Stimulated activated CD8-positive, alpha-beta memory T cell treated with anti-CD3 and anti-CD28 coated beads, Interleukin-12 subunit alpha, Interleukin-12 subunit beta, amount 100 ng/mL, for 4 hours (primary cell): ENCODE measurements at places on chromosomes 6 and 20.

DNA sequence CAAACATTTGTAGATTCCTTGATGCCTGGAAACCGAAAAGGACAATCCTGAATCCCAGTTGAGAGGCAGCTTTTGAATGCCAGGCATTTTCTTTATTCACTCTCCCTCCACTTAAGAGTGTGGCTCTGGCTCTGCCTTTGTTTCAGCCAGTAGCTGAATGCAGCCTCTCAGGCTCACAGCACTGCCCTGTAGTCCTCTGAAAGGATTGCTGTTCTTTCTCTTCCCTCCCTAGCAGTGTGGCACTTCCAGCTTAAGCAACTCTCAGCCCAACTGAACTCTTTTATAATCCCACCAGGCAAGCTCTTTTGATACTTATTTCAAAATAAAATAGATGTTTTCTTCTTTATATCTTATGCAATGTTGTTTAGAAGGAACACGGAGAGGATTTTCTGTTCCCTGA lies 415.6 kb downstream of the GJA1 start:
- no peak for DNase-seq

DNA sequence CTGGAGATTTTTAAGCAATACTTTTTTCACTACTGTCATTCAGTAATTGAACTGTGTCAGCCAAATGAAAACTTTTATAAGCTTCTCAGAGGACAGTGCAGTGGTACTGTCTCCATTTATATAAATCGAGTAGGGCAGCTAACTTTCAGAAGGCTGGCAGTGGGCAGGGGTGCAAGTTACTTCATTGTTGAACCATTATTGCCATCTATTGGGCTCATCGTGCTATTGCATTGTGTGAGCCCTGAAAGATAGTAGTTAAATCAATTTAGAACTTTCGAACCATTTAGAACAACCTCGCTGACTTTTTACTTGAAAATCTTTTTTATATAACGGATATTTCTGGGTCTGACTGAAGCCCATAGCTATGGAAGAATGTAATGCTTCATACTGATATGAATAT lies 347.8 kb upstream of the PLCB4 start:
- DNase-seq: no peak

DNA sequence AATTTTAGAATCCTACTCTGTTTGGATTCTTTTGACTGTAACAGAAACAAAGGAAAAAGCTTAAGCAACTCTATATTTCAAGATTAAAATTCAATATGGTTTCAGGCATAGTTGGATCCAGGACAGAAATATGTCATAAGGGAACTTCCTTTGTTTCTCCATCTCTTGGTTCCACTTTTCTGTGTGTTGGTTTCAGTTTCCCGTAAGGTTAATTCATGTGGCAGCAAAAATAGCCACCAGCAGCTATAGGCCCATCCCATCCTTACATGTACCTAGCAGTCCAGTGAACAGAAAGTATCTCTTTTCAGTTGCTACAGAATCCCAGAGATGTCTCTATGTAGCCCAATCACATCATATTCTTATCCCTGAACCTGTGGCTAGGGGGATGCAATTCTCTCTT lies 8.8 kb upstream of the FAM8A1 start:
- no peak for DNase-seq

GRCh38 chr20:36645998-36646397 lies at the start of gene SLA2:
SLA2 (minus strand) TSS chr20:36646196; CDS start chr20:36641335, 4,861 bp downstream.
- DNase-seq: peak; percentile 52

- DNase-seq: no peak
These were observed 187.5 kb downstream of the BACH2 start for GRCh38 chr6:90109141-90109540.

DNA sequence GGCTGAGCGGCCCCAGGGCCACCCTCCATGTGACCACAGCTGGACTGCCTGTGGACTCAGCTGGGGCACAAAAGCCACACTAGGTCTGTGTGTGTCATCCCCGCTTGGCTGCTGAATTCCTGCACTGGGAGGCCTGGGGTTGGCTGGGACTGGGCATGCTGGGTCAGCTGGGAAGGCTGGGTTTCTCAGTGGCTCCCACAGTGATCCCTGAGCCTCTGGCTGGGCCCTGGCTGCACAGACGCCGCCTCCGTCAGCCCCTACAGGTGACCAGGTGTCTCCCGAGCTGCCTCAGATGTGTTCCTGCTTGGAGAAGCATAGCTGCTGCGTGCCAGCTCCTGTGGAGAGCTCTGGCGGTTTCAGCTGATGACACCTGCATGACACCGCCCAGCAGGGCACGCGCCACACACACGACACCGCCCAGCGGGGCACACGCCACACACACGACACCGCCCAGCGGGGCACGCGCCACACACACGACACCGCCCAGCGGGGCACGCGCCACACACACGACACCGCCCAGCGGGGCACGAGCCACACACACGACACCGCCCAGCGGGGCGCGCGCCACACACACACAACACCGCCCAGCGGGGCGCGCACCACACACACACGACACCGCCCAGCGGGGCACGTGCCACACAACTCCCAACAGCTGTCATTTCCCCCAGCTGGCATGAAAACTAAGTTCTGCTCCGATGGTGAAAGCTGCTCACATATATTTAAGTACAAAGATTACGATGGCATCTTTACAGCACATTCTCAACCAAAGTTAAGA lies 88.8 kb downstream of the TAF4 start:
- DNase-seq: no peak

DNA sequence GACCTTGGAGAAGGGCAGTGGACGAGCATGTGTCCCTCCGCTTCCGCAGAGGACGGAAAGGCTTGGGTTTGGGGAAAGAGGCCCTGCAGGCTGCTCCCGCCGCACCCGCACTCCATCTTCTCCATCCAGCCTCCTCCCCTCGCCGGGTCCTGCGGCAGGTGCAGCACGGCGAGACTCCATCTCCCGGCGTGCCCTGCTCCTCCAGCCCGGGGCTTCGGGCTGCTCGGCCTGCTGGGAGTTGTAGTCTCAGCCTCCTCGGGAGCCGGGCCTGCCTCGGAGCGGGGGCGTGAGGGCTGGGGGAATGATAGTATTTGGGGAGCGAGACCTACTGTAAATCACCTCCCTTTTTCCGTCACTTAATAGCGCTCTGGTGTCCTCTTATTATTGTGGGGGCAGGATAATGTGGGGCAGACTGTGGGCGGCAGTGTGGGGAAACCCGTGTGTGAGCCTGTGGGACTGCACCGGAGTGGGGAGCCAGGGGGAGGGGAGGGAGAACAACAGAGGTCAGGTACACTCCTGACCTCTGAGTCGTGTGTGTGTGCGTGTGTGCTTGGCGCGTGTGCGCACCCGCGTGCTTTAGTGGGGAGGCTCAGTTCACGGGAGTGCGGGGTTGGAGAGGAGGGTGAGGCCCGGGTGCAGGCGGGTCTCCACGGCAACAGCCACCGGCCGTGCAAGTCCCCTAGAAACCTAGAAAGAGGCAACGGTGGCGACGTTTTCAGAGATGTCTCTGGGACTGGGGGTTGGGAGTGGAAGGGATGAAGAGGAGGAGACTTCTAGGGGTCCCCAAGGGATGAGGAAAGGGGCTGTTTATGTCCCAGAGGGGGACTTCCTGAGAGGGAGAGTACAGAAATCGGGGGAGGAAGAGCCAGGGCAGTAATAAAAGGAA lies 4.1 kb downstream of the TTBK1 start:
- DNase-seq: peak; percentile 74

GRCh38 chr20:23656372-23656771 lies 18.6 kb upstream of the CST3 start:
- no peak for DNase-seq

DNA sequence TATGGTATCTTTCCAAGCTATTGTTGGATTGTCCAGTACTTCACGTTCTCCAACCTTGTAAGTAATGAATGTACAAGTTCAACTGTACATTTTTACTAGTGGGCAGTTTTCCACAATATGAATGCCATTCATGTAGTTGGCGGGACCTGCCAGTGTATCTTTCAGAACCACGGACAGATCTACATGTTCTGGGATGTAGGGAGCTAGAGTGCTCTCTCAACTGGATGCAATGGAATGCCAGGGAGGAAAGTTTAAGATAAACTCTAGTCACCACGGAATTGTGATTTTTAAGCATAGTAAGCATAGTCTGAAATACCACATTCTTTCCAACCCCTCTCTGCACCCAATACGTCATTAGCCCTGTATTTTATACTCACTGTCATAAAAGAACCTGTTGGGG lies 21.5 kb upstream of the HLA-C start:
- DNase-seq: no peak

DNA sequence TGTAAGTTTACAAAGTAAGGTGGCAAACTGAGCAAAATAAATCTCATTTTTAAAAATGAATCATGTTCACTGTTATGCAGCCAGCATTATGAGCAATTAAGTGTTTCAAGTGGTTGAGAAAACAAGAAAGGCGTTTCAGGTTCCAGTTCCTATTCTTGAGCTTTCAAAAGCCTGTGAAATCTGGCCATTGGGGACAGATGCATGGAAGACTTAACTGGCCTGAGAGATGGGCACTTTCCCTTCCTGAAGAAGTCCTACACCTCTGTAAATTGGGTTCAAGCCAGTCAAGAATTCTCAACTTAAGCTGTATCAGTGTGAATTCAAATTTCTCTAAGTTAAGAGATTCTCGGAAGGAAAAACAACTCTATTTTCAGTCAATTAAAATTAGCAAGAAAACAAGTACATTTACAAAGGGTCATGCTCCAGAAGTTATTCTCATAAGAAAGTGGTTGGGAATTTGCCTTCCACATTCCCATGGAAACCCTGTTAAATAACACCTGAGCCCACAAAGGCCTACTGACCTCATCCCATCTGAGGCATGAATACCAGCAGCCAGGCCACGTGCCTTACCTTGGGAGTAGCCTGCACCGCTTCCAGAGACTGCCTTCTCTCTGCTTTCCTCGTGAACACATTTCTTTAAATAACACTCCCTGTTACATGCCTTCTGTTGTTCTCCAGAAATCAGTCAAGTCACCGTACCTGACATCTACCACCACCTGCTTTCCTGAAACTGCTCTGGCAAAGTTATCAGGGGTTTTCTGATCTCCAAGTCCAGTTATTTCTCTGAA lies 19.4 kb downstream of the MAP3K5 start:
- DNase-seq: no peak

DNA sequence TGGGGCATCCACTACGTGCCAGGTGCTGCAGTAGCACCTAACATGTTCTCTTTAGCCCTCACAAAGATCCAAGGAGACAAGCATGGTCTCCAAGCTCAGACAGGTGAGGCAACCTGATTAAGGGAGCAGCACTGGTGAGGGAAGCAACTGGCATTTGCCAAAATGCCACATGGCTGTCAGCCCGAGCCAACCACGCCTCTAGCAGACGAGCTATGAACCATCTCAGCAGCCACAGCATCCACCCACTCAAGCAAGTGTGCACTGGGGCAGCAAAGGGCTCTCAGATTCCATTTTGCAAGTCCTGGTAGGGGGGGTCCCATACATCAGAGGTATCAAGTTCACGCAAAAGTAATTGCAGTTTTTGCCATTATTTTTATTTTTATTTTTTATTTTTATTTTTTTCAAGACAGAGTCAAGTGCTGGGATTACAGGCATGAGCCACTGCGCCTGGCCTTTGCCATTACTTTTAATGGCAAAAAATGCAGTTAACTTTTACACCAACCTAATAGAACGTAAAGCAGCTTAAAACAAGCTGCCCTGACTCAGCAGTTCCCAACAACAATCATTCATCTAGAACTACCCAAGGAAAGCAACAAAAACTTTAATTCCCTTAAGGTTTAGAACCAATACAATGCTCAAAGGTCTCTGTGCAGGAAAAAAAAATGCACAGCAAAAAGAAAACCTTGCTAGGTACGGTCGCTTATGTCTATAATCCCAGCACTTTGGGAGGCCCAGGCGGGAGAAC lies 36.3 kb upstream of the SPDEF start:
- no peak for DNase-seq
